Spinal cord (tissue), 10 donors: ENCODE measurements at places on chromosomes 3 and 15. TPM values are rescaled to one million over a fixed set of nuclear protein-coding genes. Genes with fewer than 3 reads are reported as not detected.

- H3K4me3 ChIP-seq, result no peak overlapping the region
- no peak for DNase-seq
- no peaks in the 10 kb centered on the region for H3K36me3 ChIP-seq
- H3K4me1 ChIP-seq, result no peaks in the 10 kb centered on the region
- no peak overlapping the region for H3K27ac ChIP-seq
These were observed 2.3 kb downstream of the SUCNR1 start for GRCh38 chr3:151875759-151876158.

- no peaks in the 10 kb centered on the region for H3K27me3 ChIP-seq
- no peaks in the 10 kb centered on the region for H3K4me1 ChIP-seq
- no peak overlapping the region for H3K4me3 ChIP-seq
- no peak for DNase-seq
- no peaks in the 10 kb centered on the region for H3K36me3 ChIP-seq
These were observed 96.2 kb upstream of the KCNMB2 start for GRCh38 chr3:178440043-178440442.

The GRK7 gene
- total RNA-seq, result 0.22 TPM

GRCh38 chr3:73605412-73605811 is 19.3 kb downstream of the PDZRN3 start:
- H3K27ac ChIP-seq, result no peak overlapping the region
- no peaks in the 10 kb centered on the region for H3K27me3 ChIP-seq
- peaks cover 4% of the 10 kb centered on the region for H3K4me1 ChIP-seq
- no peak overlapping the region for H3K4me3 ChIP-seq
- no peaks in the 10 kb centered on the region for H3K36me3 ChIP-seq

DNA sequence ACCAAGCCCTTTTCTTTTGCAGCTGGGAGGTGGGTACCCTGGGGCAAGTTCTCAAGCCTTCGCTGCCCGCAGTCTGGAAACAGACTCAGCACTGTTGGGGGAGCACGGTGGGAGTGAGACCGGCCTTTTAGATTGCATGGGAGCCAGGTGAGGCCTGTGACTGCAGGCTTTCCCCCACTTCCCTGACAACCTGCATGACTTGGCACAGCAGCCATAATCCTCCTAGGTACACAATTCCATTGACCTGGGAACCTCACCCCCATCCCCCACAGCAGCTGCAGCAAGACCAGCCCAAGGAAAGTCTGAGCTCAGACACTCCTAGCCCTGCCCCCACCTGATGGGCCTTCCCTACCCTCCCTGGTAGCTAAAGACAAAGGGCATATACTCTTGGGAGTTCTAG is 52.2 kb upstream of the CCDC80 start:
- H3K27me3 ChIP-seq, result no peaks in the 10 kb centered on the region
- no peaks in the 10 kb centered on the region for H3K36me3 ChIP-seq
- no peak overlapping the region for H3K4me3 ChIP-seq
- no peak overlapping the region for H3K27ac ChIP-seq

DNA sequence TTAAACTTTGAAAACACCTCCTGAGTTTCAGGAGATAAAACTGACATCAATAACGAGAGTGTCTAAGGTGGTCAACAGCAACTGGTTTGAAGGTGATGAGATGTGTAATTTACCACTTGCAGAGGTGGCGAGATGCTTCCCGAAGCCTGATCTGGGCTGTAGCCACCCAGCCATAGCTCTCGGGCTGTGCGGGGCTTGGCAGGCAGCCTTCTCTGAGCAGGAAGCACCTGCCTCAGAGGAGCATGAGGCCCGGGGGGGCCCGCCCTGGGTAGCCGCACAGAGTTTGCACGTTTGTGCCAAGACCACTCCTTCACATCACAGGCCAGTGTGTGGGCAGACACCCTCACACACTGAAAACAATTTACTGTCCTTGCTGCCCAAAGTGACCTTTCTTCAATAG is 220.3 kb downstream of the CACNA2D3 start:
- peaks cover 3% of the 10 kb centered on the region for H3K4me1 ChIP-seq
- H3K27ac ChIP-seq, result no peak overlapping the region
- H3K36me3 ChIP-seq, result no peaks in the 10 kb centered on the region
- no peak for DNase-seq
- H3K27me3 ChIP-seq, result no peaks in the 10 kb centered on the region

DNA sequence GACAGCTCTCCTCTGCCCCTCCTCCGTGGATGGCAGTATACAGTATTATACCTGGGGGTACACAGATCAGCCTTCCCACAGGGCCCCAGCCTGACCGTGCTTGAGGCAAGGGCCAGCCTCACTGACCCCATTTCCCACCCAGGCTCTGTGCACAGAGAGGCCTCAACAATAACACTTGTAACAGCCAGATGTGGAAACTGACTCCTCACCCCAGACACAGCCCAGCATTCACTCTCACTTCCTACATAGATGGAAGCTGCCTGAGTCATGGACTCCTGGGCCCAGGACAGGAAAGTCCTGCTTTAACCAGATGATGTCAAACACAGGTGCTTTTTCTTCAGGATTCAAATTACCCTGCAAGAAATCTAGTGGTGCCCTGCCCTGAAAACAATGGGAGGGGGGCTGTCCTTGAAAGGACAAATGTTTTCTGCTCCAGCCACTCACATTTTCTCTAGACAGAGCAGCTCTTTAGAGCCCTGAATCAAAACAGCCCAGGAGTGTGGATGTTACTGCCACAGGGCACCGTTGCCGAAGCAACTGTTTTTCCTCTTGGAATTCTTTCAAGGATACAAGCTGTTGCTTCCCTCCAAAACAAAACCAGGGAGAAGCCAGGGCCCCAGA is 16.4 kb downstream of the CCDC12 start:
- no peak overlapping the region for H3K4me3 ChIP-seq
- no peak for DNase-seq
- H3K4me1 ChIP-seq, result peaks cover 34% of the 10 kb centered on the region
- H3K36me3 ChIP-seq, result peaks cover 3% of the 10 kb centered on the region
- peak overlapping the region; percentile 52 for H3K27ac ChIP-seq

The CHRM5 gene
- total RNA-seq, result 2.3 TPM

DNA sequence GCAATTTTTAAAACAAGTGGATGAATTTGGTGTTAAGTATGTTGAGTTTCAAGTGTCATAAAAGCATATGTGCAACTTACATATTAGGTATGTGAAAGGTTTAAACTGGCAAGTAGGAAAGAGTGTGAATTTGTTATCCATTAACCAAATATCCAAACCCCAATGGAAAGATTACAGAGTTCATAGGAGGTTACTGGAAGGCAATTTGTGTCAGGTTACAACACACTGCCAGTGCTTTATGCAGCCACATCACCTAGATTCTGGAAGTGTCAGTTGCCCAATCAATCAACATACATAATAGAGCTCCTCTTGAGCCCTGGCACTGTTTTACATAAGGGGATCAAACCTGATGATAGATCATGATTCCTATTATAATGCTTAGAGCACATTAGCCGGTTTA is 261.0 kb downstream of the ROBO1 start:
- no peaks in the 10 kb centered on the region for H3K27me3 ChIP-seq
- no peaks in the 10 kb centered on the region for H3K4me1 ChIP-seq
- no peak overlapping the region for H3K4me3 ChIP-seq
- no peak for DNase-seq
- no peak overlapping the region for H3K27ac ChIP-seq

DNA sequence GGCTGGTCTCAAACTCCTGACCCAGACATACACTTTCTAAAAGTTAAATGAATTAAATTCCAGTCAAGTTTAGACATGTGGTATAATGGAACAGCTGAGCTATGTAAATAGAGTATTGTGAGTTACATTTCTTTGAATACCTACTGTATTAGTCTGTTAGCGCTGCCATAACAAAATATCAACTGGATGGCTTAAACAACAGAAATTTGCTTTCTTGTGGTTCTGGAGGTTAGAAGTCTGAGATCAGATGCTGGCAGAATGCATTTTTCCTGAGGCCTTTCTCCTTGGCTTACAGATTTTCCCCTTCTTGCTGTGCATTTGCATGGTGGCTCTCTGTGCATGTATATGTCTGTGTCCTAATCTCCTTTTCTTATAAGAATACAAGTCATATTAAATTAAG is 101.5 kb upstream of the TGFBR2 start:
- DNase-seq, result no peak
- H3K4me3 ChIP-seq, result no peak overlapping the region
- H3K4me1 ChIP-seq, result no peaks in the 10 kb centered on the region
- H3K27me3 ChIP-seq, result no peaks in the 10 kb centered on the region
- H3K27ac ChIP-seq, result no peak overlapping the region

- no peak overlapping the region for H3K4me3 ChIP-seq
- DNase-seq, result no peak
- H3K27me3 ChIP-seq, result no peaks in the 10 kb centered on the region
- peaks cover 18% of the 10 kb centered on the region for H3K36me3 ChIP-seq
- H3K4me1 ChIP-seq, result peaks cover 6% of the 10 kb centered on the region
These were observed 82.1 kb downstream of the ATP2B2 start for GRCh38 chr3:10423171-10423882.

The CASR gene
- total RNA-seq, result 0.89 TPM

The ASB7 gene
- 13.8 TPM for total RNA-seq

The ZBED2 gene
- not detected for total RNA-seq

- H3K4me3 ChIP-seq, result no peak overlapping the region
- H3K4me1 ChIP-seq, result no peaks in the 10 kb centered on the region
- DNase-seq, result no peak
- no peaks in the 10 kb centered on the region for H3K27me3 ChIP-seq
- peaks cover 26% of the 10 kb centered on the region for H3K36me3 ChIP-seq
These were observed 37.3 kb downstream of the UBP1 start for GRCh38 chr3:33402936-33403335.

GRCh38 chr3:179720196-179720595 is 67.4 kb downstream of the USP13 start:
- no peak for DNase-seq
- peaks cover 10% of the 10 kb centered on the region for H3K36me3 ChIP-seq
- H3K4me3 ChIP-seq, result no peak overlapping the region
- no peak overlapping the region for H3K27ac ChIP-seq

- H3K4me3 ChIP-seq, result no peak overlapping the region
- no peaks in the 10 kb centered on the region for H3K27me3 ChIP-seq
- H3K36me3 ChIP-seq, result peaks cover 67% of the 10 kb centered on the region
- no peak for DNase-seq
- no peak overlapping the region for H3K27ac ChIP-seq
- H3K4me1 ChIP-seq, result no peaks in the 10 kb centered on the region
These were observed 13.2 kb upstream of the CPEB1 start for GRCh38 chr15:82660378-82660777.
